ENCODE measurements at places on chromosomes 3 and 15.

DNA sequence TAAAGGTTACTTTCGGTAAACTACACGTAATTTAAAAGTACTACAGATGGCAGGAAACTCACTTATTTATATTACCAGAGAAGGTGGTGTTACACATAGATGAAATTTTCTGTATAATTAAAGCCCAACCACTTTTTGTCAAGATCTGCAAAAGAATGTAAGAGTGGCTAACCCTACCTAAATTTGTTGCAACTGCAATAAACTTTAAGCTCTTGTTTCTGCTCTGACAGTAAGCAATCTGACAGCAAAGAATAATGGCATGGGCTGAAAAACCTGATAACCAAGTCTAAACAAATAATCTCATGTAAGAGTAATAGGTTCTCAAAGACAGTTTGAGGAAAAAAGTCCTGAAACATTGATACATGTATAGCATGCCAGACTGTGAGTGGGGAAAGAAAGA, 897.3 kb downstream of the TUSC7 start:
- no peak for DNase-seq

DNA sequence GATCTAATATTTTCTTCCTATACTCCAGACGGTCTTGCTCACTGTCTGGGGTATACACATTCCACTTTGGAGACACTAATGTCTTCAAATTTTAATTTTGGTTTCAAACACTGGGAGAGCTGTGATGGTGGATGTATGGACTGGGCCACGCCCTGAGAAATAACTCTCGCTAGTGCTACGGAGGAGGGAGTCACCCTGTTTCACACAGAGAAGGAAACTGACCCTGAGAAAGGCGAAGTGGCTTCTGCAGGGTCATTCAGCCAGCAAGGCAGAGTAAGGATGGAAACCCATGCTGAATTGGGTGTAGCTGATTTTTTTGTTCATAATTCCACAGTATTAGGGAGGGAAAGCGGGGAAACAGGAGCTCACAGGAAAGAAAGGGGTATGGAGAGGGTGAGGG, 8.6 kb upstream of the SKIC8 start:
- DNase-seq = no peak

GRCh38 chr3:143288944-143289343, 169.4 kb downstream of the CHST2 start:
- peak; percentile 84 for DNase-seq

DNA sequence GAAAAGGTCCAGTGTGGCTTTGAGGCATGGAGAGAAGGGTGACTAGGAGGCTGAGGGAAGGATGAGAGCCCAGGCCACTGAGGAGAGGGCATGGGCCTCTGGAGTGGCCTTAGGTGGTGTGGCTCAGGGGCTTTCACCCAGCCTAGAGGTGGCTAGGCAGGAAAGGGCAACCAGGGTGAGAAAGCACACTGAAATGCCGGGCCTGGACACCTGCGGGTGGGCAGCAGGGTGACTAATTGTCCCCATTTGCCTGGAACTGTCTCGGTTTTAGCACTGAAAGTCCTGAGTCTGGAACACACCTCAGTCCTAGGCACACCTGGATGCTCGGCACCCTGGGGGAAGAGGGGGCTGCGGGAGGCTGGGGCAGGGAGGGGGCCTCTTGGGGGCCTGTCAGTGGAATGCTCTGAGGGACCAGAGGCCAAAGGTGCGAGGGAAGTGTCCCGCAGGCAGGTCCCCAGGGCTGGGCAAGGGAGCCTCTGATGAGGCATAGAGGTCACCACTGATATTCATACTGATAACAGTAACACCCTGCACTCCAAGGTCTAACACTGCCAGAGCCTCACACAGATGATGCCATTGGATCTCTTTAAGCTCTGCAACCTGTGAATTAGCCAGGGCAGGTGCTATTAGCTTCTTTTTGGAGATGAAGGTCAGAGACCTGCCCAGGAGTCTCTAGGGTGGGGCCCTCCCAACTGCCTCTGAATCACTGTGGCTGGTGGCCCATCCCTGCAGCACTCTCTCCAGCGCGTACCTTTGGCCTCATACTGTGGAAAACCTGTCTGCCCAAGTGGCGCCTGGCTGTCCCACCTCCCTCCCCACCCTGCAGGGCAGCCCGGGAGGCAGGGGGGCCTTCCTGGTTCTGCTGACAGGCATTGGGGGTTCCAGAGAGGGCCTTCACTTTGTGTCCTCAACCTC, 3.0 kb upstream of the PHGR1 start:
- DNase-seq = no peak

DNA sequence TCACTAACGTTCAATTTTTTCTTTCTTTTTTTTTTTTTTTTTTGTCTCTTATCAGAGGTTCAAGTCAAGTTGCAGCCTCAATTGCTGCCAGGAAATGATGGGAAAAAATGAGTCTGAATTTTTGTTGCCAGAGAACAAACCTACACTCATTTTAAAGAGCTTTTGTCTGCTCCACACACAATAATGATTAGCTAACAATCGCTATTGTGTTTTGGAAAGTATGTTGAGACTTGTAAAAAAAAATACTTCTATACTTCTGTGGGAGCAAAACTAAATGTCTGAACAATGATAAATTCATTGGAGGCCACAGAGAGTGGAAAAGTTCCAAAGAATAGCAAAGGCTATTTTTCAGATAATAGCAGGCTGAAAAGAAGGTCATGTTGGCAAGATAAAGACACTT, 176.3 kb upstream of the LMCD1 start:
- peak; percentile 75 for DNase-seq

- DNase-seq = no peak
Measured at GRCh38 chr3:39146611-39147591, 6.5 kb downstream of the CSRNP1 start.

- no peak for DNase-seq
Measured at GRCh38 chr3:15271785-15272381, 60.5 kb downstream of the SH3BP5 start.

GRCh38 chr15:77573802-77574201, 58.9 kb downstream of the LINGO1 start:
- DNase-seq = no peak

DNA sequence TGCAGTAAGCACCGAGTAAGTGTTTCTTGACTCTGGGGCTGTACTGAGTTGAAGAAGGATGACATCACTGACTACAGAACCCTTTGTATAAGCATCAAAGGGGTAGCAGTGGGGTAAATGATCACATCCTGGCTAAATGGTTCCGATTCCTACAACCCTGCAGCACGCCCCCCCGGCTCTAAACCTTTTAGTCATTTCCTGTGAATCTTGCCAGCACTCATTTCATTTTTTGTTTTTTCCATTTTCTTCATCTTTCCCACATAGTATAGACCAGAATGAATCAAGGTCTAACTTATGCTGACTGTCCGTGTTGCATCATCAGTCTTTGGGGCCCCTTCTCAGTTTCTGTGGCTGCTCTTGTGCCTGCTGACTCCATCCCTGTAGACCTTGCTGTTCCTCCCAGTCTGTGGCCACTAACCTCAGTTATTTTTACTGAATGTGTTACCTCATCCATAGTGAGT, 383.1 kb upstream of the TPRG1 start:
- DNase-seq = no peak

DNA sequence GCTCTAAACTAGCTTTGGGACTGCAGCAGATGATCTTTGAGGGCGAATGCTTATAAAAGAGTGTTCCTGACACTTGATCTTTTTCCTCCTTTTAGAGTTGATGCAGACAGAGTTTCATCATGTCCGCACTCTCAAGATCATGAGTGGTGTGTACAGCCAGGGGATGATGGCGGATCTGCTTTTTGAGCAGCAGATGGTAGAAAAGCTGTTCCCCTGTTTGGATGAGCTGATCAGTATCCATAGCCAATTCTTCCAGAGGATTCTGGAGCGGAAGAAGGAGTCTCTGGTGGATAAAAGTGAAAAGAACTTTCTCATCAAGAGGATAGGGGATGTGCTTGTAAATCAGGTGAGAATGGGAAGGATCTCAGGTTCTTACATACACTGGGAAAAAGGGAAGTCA, 75.7 kb downstream of the KLHL25 start:
- no peak for DNase-seq

DNA sequence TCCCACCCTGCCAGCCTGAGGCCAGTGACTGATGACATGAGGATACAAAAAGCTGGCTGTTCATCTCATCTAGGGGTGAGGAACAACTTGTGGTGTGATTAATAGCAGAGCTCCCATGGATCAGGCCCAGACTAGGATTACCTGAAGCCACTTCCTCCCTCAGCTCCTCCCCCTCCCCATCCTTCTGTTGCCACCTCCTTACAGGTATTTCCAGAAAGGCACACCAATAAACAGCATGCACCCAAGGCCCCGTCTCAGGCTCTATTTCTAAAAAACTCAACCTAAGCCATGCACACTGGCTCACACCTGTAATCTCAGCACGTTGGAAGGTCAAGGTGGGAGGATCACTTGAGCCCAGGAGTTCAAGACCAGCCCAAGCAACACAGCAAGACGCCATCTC, 54.1 kb downstream of the SRGAP3 start:
- DNase-seq = no peak

DNA sequence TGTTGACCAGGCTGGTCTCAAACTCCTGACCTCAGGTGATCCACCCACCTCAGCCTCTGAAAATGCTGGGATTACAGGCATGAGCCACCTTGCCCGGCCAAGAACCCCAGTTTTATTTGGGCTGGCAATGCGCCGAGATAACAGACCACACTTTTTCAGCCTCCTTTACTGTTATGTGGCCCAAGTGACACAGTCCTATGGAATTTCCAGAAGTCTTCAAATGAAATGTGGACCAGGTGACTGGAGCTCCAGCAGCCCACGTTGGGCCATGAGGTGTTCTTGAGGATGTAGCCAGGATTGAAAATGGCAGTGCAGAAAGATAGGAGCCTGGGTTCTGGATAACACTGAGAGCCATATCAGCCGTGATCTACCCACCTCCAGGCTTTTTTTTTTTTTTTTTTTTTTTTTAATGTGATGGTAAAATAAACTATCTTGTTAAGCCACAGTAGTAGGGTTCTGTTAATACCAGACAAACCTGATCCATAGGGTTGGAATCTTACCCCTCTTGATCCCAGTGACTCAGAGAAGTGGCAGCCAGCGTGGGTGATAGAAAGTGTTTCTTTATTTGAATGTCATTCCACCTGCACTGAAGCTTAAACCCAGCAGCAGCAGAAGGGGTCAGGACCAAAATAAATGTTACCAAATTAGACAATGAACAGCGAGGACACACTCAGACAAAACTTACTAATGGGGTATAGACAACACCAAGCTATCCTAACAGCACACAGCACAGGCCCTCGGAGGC, 55.6 kb downstream of the LHFPL4 start:
- no peak for DNase-seq

- DNase-seq = no peak
Measured at GRCh38 chr3:136932978-136933772, 24.6 kb upstream of the IL20RB start.

DNA sequence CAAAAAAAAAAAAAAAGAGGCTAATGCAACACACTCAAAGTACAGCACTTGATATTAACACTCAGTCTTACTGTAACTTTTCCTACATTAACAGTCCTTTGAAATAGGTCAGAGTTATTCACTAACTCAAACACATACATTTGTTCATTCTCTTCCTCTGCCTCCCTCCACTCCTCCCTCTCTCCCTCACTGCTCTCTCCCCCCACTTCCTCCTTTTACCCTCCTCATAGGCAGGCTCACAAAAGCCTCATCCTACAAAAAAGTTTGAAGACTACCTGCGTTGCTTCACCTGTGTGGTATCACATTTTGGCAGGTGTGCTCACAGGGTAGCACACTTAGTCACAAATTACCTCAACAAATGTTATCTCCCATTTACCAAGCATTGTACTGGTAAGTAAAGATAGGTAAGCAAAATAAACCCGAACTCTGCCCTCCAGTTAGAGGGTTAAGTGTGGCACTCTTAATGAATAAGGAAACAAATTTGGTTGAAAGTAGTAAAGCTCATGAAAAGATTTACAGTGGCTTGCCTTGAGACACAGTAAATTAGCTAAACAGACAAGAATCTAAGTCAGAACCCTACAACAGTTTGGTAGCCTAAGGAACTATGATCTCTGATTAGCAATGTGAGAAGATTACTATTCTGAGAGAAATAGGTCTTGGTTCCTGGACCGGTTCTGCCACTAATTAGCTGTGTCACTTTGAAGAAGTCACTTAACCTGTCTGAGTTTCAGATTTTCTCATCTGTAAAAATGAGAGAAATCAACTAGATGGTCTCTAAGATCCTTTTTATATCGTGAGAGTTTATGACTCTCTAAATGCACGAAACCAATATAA, 151.0 kb upstream of the MLF1 start:
- DNase-seq = no peak

GRCh38 chr15:58529041-58529440, 97.2 kb downstream of the LIPC start:
- DNase-seq = no peak

DNA sequence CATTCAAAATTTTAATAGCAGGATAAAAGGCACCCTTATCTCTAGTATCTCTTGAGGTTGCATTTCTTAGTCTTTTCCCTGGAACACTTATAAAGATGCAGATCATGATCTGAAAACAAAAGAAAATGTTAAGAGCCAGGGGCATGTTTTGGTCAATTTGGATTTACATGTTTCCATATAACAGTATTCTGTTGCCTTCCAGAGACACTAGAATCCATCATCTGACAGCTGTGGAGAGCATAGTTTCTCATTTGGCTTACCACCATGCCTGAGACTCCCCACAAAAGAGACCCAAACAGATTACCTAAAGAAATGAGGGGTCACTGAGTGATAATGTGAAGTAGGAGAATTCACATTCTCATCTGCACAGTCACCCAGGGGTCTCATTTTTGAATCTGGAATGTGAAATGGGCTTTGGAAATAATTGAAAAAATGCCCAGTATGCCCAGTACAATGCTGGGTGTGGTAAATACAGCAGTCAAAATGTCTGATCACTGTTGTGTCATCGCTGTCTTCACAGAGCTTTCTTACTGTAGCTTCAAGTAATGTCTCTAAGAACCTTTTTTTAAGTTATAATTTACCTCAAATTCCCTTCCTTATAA, 79.9 kb upstream of the ZBTB20 start:
- no peak for DNase-seq

GRCh38 chr15:66505818-66506217, 692 bp downstream of the ZWILCH start:
- no peak for DNase-seq

DNA sequence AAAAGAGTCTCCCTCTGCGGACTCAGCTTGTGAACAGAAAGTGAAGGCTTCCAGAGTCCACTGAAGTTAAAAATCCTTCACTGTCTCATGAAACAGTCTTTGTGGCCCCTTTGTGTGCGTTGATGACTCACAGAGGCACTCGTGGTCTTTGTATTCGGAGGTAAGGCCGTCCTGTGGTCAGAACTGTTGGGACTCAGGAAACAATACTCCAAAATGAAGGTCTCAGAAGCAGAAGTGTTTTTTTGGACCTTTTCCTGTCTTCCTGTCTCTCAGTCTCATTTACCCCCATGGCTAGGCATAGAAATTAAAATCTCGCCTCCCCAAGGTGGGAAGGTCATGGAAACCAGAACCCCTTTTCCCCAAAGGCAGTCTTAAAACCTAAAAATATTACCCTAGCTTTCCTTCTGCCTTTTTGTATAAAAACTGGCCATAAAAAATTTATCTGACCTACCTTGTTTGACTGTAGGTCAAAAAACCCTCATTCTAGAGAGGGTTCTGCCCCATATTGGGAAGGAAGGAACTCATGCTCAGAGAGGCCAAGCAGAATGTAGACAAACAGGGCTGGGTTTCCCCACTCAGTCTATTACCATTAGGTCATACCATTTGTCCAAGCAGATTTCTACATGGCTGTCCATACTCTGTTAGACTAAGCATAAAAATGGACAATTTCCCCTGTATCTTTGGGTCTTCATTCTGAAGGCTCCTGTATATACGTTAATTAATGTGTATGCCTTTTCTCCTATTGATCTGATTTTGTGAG, 19.1 kb upstream of the EPB42 start:
- DNase-seq = no peak
